ENCODE measurements at places on chromosomes 6 and 20.

DNA sequence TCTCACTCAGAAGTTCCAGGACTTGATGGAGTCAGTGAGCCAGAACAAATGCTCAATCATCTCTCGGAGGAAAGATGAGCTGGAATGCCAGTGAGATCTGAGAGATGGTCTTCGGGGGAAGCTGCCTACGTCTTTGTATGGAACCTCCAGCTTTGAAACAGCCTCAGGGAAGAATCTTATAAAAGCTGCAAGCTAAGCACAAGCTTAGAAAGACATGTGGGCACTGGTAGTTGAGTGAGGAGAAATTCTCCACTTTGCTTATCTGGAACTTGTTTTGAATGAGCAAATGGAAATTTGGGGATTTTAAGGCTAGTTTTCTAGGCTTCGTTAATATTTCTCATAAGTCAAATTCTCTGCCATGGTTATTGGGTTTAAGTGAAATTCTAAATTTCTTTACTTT, 594.4 kb downstream of the QKI start:
- DNase-seq = no peak

GRCh38 chr20:57795342-57795697, 85.5 kb upstream of the PMEPA1 start:
- no peak for DNase-seq

GRCh38 chr20:20395903-20396568, 28.1 kb downstream of the INSM1 start:
- DNase-seq = no peak

GRCh38 chr6:169846286-169847056, 95.0 kb downstream of the ERMARD start:
- no peak for DNase-seq

- DNase-seq = no peak
Observed at GRCh38 chr6:11682561-11682975, 96.0 kb downstream of the ADTRP start.

GRCh38 chr6:138334000-138334399, 43.7 kb upstream of the SMIM28 start:
- DNase-seq = no peak

DNA sequence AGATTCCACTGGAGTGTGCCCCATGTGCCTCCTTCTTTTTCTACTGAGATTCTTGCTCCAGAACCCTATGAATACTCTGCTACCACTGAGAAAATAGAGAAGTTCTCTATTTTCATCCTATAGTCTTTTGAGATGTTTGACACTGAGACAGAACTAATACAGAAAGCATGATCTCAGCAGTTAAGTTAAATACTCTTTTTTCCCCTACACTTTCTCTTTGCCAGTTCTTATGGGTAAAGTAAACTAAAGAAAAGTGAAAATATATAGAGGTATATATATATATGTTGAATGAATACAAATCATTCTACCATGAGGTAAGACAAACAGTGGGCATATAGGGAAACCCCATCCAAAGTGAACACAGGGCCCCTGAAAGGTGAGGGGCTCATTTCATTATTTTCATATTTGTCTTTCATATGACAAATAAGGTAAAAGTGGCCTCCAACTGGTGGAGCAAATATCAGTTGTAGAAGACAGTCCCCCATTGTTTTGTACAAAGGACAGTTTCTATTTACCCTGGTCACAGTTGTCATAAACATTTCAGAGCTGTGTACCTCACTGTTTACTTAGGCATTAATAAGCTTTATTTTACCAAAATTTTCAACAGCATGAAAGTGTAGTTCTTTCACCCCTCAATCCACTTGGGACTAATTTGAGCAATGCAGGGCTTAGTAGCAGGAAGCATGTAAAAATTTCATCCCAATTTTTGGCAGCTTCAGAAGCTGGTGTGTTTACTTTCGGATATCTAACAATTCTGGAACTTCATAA, 188.3 kb upstream of the MARCKS start:
- DNase-seq = no peak

DNA sequence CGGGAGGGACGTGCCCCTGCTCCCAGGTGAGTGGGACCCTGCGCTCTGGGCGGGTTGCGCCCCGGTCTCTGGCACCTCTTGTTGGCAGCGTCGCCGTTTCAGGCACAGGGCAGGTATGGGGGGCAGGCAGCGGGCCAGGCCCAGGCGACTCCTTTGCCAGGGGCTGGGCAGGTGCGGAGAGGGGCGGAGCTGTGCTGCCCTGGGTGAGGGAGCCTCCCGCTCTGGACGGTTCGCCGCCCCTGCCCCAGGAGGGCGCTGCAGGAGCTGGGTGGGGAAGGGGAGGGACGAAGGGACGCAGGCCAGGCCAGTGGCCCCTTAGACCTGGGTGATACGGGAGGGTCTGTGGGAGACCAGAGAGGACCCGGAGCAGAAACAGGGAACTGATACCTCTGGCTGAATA, 663.9 kb upstream of the DEFB115 start:
- peak; percentile 44 for DNase-seq

DNA sequence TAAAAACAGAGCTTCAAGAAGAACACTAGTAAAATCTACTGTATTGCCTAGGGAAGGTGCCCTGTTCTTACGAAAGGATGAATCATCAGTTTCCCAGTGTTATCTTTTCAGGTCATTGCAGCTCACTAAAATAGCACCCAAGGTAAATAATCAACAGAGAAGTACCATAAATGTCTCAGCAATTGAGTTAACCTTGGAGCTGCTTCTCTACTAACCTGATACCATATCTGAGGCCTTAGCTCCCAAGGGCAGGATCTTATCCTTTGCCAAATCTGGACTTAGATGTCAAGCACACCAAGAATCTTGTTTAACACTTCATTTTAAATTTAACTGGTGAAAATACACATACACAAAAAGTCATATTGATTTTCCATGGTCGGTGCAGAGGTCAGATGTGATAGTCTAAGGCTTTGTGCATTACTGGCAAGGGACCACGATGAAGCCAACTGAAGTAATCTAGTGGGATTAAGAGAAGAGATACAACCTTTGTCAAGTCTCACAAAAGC, 81.5 kb downstream of the EDN1 start:
- DNase-seq = no peak

- no peak for DNase-seq
Observed at GRCh38 chr20:48629960-48630315, 197.9 kb downstream of the PREX1 start.

All from K562 (cell line).